NK-92 treated with Interleukin-12 subunit alpha and Interleukin-12 subunit beta, amount 100 ng/mL, for 24 hours (cell line): ENCODE measurements at places on chromosomes 12 and 14.

DNA sequence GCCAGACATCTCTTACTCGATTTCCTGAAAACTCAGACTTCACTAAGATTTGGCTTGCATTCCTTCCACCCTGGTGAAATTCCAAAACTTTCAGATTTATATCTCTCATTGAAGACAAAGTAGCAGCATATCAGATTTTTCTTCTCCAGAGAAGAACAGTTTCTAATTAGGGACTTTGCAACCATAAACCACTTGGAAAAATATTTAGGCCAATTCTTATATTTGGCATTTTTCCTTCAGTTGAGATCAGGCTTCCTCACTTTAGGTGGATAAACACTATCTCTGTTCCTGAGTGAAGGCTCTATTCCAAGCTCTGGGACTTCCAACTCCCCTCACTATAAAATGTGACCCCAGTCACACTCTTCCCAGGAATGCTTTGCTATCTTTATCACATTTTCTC is 1434.3 kb upstream of the FLRT2 start:
- no peak for DNase-seq

GRCh38 chr12:119072440-119072839 is 91.1 kb downstream of the SRRM4 start:
- DNase-seq = no peak

- DNase-seq = no peak
These were observed 35.5 kb downstream of the CIT start for GRCh38 chr12:119841433-119842210.

DNA sequence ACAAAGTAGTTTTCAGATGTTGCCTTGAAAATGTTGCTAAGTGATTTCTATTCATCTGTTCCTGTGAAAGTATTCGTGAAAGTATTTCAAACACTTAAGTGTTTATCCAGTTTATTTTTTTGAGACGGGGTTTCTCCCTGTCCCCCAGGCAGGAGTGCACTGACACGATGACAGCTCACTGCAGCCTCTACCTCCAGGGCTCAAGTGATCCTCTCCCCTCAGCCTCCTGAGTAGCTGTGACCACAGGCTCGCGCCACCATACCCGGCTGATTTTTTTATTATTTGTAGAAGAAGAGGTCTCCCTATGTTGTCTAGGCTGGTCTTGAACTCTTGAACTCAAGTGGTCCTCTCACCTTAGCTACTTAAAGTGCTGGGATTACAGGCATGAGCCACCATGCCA is 1.7 kb downstream of the ZDHHC17 start:
- no peak for DNase-seq

DNA sequence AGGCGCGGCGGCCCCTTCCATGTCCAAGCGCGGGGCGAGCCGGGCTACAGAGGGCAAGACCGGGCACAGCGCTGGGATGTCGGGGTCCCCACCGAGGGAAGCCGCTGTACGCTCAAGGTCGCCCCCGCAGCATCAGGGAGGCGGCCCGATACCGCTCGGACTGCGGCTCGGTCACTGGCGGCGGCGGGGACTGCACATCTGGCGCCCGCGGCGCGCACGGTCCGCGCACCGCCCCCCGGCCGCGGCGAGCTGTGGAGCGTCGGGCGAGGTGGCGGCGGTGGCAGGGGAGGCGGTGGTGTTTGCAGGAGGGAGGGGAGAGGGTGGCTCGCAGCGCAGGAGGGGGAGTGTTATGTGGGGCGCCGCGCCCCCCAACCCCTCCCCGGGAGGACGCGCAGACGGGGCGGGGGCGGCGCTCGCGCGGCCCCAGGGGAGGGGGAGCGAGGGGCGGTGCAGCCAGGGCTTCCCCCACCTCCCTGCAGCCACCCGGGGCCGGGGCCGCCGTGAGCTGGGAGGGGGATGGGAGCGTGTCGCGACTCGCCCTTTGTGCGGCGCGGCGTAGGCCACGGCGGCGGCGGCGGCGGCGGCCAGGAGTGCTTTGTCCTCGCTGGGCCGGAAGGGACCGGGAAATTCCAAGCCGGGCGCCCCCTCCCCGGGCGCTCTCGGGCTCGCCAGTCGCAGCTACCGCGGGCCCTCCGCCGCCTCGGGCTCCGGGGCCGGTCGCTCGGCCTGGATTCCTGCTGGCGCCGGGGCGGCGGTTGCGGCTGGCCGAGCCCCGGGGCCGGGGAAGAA is at the start of gene NUAK1:
Gene NUAK1 (minus strand): TSS at position 322 of the 789 bp plus-strand sequence. CDS start 301 bp downstream, at position 21.
- DNase-seq = no peak

- DNase-seq = no peak
These were observed at the start of gene PDE3A for GRCh38 chr12:20368114-20368650. TSS of gene PDE3A (plus strand) at chr12:20368537. CDS start at chr12:20369285, 748 bp downstream.

DNA sequence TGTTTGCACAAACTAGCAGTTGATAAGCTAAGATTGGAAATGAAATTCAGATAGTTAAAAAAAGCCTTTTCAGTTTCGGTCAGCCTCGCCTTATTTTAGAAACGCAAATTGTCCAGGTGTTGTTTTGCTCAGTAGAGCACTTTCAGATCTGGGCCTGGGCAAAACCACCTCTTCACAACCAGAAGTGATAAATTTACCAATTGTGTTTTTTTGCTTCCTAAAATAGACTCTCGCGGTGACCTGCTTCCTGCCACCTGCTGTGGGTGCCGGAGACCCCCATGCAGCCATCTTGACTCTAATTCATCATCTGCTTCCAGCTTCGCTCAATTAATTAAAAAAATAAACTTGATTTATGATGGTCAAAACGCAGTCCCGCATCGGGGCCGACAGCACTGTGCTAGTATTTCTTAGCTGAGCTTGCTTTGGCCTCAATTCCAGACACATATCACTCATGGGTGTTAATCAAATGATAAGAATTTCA is 335.6 kb downstream of the TMEM121 start:
- peak; percentile 70 for DNase-seq

- DNase-seq = no peak
These were observed 172.1 kb upstream of the PLEKHG7 start for GRCh38 chr12:92530706-92531105.

GRCh38 chr14:21454843-21455544 is 929 bp downstream of the CHD8 start:
- DNase-seq = no peak

DNA sequence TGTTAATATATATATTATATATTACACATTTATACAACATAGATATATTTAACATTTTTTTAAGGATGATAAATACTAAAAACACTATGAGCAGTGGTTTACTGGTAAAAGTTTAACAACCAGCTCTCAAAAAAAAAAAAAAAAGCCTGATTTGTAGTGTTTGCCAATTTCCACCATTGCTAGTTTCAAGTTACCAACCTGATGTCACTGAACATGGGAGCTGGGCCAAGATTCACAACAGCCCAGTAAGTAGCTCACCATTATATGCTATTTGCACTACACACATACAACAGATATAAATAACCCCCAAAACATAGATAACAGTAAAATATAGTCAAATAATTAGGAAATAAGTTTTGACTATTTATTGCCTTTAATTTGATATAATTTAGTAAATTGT is 28.9 kb upstream of the TMX1 start:
- no peak for DNase-seq

DNA sequence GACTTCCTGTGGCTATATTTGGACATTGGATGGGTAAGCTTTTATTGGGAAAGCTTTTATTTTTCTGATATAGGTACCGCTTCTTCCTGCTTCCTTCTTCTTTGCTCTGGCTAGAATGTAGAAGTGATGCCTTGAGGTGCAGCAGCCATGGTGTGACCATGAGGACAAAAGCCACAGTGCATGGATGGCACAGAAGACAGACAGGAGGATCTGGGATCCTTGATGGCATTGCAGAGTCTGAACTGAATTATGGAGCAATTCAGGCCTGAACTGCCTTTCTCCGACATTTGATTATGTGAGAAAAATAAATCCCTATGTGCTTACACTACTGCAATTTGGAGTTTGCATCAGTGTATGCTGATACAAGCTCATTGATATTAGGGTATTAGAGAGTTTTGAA is 191.3 kb upstream of the CRY1 start:
- DNase-seq = no peak

- no peak for DNase-seq
These were observed 22.6 kb upstream of the LUM start for GRCh38 chr12:91133871-91134270.

DNA sequence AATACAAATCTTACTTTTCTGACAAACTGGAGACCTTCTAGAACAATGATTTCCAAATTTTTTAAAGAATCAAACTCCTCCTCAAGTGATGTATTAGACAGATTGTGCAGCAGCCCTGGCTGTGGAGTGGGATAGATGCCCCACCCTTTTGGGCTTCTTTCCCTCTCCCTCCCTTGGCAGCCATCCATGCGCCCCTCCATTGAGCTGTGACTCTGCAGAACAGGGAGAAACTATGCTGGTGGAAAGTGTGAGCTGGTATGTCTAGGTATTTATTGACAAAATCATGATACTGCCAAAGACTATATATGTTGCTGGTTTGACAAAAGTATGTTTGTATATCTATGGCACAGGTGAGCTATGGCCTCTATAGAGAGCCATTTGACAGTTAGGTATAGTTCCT is 138.5 kb downstream of the KTN1 start:
- no peak for DNase-seq

GRCh38 chr12:83769151-83769550 is 1082.4 kb downstream of the TMTC2 start:
- DNase-seq = no peak
